H7 (cell line): ENCODE measurements at places on chromosomes 4 and X. TPM values are rescaled to one million over a fixed set of nuclear protein-coding genes. Genes with fewer than 3 reads are reported as not detected.

DNA sequence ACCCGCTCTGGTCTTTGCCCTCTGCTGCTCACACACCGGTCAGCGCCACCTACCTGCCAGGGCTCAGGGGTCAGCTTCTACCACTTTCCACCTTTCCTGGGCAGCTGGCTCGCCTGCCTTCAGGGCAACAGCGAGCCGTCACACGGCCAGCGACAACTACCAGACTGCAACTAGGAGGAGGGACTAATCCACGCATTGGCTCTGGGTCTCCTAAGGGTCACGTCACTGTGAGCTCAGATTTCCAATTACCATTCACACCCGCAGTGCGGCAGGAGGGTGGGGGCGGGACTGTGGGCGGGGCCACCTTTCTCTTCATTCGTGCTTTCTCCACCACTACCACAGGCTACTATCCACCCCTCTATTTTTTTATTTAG, at the start of gene BEX5:
Gene BEX5, minus strand, starts transcription at position 172 of the 374 bp plus-strand sequence. CDS start 1,712 bp downstream, outside the sequence.
- DNase-seq = peak; percentile 42

DNA sequence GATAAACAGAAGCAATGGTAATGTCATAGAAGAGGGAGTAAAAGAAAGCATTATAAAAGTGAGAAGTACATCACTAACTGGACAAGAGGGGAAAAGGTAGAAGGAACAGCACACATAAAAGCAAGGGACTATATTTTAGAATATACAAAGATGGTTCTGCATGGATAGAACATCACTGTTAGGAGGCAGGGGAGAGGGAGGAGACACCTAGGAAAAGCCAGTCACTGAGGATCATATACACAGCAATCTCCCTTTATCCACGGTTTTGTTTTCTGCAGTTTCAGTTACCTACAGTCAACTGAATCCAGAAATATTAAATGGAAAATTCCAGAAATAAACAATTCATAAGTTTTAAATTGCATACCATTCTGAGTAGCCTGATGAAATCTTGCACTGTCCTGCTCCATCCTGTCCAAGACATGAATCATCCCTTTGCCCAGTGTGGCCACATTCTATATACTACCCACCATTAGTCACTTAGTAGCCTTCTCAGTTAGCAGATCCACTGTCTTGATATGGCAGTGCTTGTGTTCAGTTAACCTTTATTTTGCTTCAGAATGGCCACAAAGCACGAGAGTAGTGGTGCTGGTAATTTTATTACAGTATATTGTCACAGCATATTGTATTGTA, 74.2 kb downstream of the PPA2 start:
- no peak for DNase-seq

DNA sequence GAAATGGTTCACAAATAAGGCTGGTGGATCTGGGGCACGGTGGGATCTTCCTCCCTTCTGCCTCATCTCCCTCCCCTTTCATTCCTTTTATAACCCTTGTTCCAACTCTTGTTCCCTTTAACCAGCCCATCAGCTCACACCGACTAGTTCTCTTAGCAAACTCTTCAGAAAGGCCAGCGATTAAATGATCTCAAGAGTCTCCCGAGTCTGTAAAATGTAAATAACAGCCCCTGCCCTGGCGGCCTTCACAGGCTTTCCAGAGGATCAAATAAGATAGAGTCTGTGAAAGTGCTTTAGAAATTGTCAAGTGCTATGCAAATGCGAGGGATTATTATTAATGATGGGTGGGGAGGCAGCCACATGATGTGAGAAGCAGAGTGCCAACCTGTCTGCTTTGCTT, 27.1 kb downstream of the TSC22D3 start:
- DNase-seq = no peak

- no peak for DNase-seq
Measured at GRCh38 chr4:186483656-186484055, 71.7 kb downstream of the MTNR1A start.

DNA sequence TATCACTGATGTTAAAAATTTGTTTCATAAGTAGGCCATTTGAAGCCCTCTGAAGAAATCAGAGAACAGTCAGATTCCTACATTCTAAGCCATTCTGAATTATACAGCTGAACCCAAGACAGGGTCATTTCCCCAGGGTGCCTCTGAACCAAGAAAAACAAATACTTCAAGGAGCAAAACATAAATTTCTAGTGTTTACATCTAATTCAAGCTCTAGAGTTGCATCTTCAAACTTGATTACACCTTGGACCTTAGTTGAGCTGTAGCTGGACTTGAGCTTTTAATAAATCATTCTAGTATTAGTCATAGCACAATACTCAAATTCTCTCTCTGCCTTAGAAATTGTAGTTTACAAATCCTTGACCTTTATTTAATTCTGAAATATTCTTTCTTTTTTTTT, 87.6 kb upstream of the IL15 start:
- no peak for DNase-seq

DNA sequence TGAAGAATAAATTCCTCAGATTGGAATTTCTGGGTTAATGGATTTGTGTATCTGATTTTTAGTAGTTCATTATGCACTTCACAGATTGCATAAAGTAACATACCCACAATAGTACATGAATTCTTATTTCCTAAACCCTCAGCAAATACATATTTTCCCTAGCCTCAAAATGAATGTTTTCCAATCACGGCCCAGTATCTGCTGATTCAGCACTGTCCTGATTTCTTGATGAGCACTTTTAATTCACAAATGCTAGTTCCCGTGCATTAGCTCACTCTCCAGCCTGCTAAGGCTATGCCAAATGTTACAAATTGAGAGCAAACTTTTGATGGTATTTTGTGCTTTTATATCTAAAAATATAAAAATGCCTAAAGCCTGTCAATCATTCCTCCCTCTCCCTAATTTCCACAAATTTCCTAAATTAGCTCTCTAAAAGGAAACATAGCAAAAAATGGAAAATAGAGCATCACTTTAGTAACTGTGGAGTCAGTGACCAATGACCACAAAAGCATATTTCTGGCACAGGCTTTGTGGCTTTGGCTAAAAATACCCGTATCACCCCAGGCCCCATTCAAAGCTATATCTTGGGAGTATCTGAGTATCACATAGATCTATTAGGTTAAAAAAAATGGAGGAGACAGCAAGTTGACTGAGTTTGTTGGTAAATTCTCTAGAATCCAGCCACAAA, 75.5 kb downstream of the NAF1 start:
- no peak for DNase-seq

DNA sequence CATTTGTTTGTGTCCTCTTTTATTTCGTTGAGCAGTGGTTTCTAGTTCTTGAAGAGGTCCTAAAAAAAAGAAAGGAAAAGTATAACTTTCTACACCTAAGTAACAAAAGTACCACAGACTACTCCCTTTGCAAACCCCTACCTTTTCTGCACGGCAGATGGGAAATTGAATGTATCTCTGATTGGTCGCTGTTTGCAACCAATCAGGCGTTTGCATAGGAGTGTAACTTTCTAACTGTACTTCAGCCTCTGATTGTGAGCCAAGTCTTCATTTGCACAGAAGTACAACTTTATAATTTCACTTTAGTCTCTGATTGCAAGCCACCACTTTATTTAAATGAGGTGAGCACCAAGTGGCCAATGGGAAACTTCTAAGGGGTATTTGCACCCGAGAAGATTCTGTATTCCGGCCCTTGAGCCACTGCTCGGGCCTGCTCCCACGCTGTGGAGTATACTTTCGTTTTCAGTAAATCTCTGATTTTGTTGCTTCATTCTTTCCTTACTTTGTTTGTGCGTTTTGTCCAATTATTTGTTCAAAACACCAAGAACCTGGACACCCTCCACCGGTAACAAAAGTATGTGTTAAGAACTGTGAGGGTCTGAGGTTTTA, 40.3 kb upstream of the FHL1 start:
- DNase-seq = no peak

- no peak for DNase-seq
Measured at GRCh38 chrX:143580266-143580665, 55.6 kb downstream of the SLITRK4 start.

GRCh38 chrX:97267396-97268181, 383.9 kb downstream of the RPA4 start:
- DNase-seq = no peak

- DNase-seq = no peak
Measured at GRCh38 chr4:23881674-23882337, 8.0 kb downstream of the PPARGC1A start.

DNA sequence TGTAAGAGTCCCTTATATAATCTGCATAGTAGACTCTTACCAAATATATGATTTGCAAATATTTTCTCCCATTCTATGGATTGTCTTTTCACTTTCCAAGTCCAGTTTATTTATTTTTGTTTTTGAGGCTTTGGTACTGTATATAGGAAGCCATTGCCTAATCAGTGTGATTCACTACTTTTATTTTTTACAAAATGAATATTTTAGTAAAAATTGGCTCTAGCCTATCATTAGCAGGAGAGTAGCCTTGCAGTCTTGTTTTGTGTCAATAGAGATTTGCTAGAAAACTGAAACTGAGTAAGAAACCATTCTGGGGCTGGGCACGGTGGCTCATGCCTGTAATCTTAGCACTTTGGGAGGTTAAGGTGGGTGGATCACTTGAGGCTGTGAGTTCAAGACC, 199.9 kb upstream of the MAB21L2 start:
- no peak for DNase-seq

DNA sequence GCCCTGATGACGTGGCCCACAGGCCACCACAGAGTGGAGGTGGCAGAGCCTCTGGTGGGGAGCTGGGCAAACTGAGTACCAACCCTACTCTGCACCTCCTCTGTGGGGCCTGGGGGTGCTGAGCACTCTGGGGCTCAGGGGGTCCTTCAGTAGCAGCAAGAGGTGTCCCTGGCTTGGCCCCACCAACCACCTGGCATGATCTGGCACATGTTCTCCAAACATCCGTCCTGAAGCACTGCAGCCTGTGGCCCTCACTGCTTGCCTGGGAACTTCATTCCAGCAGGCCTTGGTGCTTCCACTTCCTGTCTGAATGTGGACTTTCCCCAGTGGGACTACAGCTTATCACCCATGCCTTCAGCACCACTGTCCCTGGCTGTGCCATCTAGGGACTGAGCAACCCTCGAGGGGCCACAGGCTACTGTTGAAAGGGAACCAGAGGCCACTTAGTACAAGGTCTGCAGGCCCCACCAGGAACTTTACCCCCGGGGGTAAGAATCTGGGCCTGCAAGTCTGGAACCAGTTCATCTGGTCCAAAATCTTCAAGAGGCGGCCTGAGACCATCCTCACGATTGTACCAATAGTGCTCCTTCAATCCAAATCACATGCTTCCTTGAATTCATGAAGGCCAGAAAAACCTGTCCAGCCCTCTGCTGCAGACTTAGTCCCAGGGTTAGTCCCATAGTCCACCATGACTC, 13.2 kb downstream of the TNIP2 start:
- peak; percentile 30 for DNase-seq

GRCh38 chrX:47222751-47223350, 4.4 kb downstream of the CDK16 start:
- DNase-seq = peak; percentile 81

DNA sequence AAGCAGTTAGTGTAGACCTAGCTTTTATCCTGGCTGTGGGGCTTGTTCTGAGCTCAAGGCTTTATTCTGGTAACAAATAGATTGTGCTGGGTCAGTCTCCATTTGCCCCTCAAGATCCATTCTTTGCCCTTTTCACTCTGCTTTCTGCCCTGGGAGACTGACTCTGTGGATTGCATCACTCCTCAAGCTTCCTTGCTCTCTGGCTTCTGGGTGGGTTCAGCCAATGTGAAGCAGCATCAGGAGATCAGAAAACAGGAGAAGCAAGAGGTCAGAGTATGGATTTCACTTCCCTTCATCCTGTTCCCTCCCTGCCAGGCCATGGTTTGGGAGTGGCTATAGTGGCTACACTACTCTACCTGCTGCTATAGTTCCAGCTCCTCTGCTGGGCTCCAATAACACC, 184.1 kb upstream of the NDP start:
- no peak for DNase-seq

DNA sequence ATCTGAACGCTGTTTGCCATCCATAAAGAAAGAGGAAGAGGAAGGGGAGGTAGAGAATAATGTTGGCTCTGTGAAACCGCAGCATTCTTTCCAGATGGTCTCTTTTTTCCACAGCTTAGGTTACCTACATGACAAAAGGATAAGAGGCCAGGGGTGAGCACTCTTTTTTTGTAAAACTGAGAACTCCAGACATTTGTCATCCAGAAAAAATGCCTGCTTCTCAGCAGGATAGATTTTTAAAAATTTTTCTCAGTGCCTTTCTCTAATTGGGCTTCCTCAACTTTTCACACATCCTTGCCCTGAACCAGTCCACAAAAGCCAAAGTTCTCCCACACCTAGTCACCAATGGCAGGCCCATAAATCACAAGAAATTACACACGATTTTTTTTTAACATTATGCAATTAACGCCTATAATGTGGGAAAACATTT, 158.1 kb upstream of the TENM3 start:
- peak; percentile 30 for DNase-seq

GRCh38 chrX:119095936-119096335, 23.1 kb downstream of the CT47C1 start:
- DNase-seq = no peak

GRCh38 chr4:39706741-39707511, 9.0 kb downstream of the UBE2K start:
- DNase-seq = no peak

- no peak for DNase-seq
Measured at GRCh38 chrX:11647138-11647537, 18.6 kb downstream of the ARHGAP6 start.

Gene TRPC3
- total RNA-seq = 0.18 and 0.21 TPM in 2 replicates

Gene MAGEC3
- total RNA-seq = not detected in 2 replicates

Gene KDR
- total RNA-seq = 29.7 and 50.6 TPM in 2 replicates

Gene KLHL4
- 24.9 and 49.3 TPM in 2 replicates for total RNA-seq

Gene OCRL
- 22.4 and 27.1 TPM in 2 replicates for total RNA-seq

Gene NR3C2
- total RNA-seq = 0.22 and 0.55 TPM in 2 replicates

Gene ENOX2
- 17.5 and 21.3 TPM in 2 replicates for total RNA-seq

Gene NONO
- 645 and 665 TPM in 2 replicates for total RNA-seq
